ENCODE measurements at places on chromosomes 12 and 14. TPM values are rescaled to one million over a fixed set of nuclear protein-coding genes. Genes with fewer than 3 reads are reported as not detected.

The ADGRD1 gene
- not detected for total RNA-seq

The FERMT2 gene
- total RNA-seq: 217 TPM

The SOAT2 gene
- total RNA-seq: 0.18 TPM

The RESF1 gene
- 7.3 TPM for total RNA-seq

The NRDE2 gene
- 9.3 TPM for total RNA-seq

The GPR162 gene
- total RNA-seq: 1.7 TPM

The SIX4 gene
- total RNA-seq: 42.7 TPM

The GZMB gene
- total RNA-seq: not detected

The STON2 gene
- not detected for total RNA-seq

The UNC79 gene
- not detected for total RNA-seq

The CMKLR1 gene
- not detected for total RNA-seq

The ACSM4 gene
- total RNA-seq: not detected

The FGF23 gene
- not detected for total RNA-seq

The TAS2R13 gene
- 0.90 TPM for total RNA-seq

The NINJ2 gene
- total RNA-seq: not detected

The MYL6B gene
- total RNA-seq: 90.0 TPM

The UTP20 gene
- total RNA-seq: 22.0 TPM

The RDH16 gene
- not detected for total RNA-seq

The SUOX gene
- total RNA-seq: 13.1 TPM

The OASL gene
- total RNA-seq: under 0.01 TPM

The CYP27B1 gene
- total RNA-seq: 0.56 TPM

The C3AR1 gene
- total RNA-seq: 0.28 TPM

The RHOJ gene
- total RNA-seq: 7.8 TPM

The TSPAN11 gene
- total RNA-seq: 0.18 TPM

The GUCY2C gene
- total RNA-seq: not detected

The LMNTD1 gene
- total RNA-seq: 4.3 TPM

The GARIN6 gene
- total RNA-seq: not detected

All from IMR-90 (cell line).